ENCODE measurements at places on chromosomes 12 and 14.

DNA sequence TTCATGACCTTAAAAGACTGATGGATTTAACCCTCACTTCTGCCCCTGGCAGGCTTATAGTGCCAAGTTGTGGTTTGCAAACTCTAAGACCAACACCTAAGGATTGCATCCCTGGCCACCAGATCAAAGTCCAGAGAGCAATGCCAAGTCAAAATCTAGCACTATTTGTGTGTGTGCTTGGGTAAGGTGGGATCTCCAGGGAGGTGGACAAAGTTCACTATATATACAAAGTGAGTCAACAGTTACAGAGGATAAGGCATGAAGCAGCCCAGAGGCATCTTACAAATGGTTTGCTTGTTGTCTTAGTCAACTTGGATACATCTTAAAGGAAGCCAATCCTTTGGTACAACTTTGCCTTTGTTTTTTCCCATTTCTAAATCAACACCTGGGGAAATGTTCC is 137.3 kb downstream of the MSRB3 start:
- no peak for DNase-seq

- DNase-seq = no peak
Observed at GRCh38 chr12:100858656-100859055, 64.1 kb downstream of the ANO4 start.

DNA sequence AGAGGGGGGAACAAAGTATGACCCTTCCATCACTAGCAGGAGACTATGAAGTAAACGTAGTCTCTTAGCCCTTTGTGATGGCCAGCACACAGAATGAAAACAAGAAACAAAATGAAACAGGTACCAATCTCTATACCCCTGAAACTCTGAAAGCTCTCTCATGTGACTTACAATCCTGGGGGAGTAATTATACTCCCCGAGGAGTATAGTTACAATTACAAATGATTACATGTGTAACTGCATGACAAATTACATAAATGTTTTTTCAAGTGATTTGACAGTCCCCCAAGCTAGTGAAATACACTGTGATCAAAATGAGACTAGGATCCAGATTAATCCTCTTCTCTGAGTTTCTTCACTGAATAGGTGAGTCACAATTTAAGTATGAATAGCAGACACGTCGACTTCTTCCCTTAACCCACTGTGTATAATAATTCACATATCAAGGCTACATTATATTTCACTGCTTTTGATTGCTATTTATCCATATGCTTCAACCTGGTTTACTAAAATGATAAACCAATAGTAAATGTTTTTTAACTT is 74.0 kb downstream of the SPTSSA start:
- no peak for DNase-seq

DNA sequence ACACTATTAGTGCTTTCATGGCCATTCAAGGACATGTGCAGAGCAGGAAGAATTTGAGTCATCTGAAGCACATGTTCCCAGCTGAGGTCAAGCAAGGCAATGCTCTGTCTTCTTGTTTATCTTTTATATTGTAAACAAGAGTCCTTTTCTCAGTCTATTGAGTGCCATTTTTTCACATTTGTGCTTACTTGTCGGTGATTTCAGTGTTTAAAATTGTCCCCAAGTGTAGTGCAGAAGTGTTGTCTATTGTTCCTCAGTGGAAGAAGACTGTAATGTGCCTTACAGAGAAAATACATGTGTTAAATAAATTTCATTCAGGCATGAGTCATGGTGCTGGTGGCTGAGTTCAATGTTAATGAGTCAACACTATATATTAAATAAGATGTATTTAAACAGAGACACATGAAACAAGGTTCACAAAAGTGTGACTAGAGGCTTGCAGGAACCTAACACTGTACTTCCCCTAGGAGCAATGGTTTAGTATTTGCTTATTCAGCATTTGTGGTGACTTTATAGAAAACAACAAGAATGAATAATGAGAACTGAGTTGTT is 391.1 kb downstream of the LRIG3 start:
- no peak for DNase-seq

DNA sequence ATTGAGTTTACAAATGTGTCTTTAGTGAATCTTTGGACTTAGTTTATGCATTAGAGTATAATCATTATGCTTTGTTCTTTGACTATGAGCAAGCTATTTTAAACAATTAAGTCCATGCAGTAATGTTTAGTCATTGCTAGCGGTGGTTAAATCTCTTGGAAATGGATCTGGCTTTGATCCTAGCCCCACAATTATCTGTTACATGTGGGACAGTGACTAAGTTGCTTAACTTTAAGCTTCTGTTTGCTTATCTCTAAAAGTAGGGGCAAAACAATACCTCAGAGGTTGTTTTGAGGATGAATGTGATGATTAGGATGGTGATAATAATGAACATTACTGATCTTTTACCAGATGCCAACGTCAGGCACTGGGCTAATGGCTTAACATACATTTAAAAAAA is 124.2 kb downstream of the NPAS3 start:
- no peak for DNase-seq

GRCh38 chr12:38543151-38543550 is 226.6 kb downstream of the ALG10B start:
- no peak for DNase-seq
